ENCODE measurements at places on chromosomes 6 and 20.

DNA sequence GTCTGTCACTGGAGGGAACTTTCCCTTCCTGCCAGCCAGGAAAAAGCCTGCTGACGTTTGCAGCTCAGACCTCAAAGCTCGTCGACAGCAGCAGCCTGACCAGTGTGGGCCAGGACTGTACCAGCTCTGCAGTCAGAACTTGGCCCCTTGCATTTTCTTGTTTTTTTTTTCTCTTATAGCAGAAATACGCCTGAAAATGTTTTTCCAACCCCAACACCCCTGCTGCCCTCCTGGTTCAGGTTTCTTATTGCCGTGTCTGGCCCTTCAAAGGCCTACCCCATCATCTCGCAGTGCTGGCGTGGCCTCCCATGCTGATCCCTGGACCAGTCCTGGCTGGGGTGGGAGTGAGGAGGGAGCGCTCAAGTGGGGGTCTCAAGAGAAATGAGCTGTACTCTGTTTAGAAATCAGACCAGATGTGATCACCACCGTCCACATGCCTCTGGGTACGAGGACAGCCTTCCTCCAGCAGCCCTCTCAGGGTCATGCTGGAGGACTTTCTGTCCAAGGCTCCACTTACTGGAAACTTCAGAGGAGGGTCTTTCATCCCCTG, 169.0 kb downstream of the FOXC1 start:
- peaks cover 6% of the 10 kb centered on the region for H3K27me3 ChIP-seq
- H3K4me1 ChIP-seq = peaks cover 45% of the 10 kb centered on the region
- no peak for DNase-seq
- H3K27ac ChIP-seq = peak overlapping the region; percentile 72

GRCh38 chr6:7053125-7053774, 54.5 kb upstream of the RREB1 start:
- DNase-seq = no peak
- no peaks in the 10 kb centered on the region for H3K36me3 ChIP-seq
- H3K4me3 ChIP-seq = peak overlapping the region; percentile 66
- H3K27ac ChIP-seq = peak overlapping the region; percentile 84
- H3K27me3 ChIP-seq = no peaks in the 10 kb centered on the region
- H3K4me1 ChIP-seq = peaks cover 16% of the 10 kb centered on the region

DNA sequence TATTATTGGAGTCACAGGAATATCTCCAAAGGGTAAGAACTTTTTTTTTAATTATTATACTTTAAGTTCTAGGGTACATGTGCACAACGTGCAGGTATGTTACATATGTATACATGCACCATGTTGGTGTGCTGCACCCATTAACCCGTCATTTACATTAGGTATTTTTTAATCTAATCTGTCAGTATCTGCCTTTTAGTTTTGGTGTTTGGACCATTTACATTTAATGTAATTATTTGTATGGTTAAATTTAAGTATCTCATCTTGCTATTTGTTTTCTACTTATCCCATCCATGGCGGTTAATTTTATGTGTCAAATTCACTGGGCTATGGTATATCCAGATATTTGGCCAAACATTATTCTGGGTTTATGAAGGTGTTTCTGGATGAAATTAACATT, 15.4 kb upstream of the OPN5 start:
- no peaks in the 10 kb centered on the region for H3K4me1 ChIP-seq
- DNase-seq = no peak
- H3K36me3 ChIP-seq = no peaks in the 10 kb centered on the region
- H3K27ac ChIP-seq = no peak overlapping the region
- H3K27me3 ChIP-seq = no peaks in the 10 kb centered on the region
- no peak overlapping the region for H3K4me3 ChIP-seq

DNA sequence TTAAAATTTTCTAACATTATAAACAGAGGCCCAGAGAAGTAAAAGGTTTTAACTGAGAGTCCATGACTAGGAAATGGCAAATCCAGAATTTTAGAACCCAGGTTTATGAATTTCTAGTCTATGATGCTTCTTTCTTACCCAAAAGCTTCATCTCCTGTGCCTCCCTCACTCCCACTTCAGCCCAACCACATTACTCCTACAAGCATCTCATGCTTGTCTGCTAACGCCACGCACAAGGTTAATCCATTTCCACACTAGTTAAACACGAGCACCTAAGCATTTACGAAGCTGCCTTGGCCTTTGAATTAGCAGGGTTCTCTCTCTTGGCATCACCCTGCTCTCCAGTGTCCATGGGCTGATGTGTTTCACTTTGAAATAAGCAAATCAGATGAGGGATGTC, 32.0 kb downstream of the TNFRSF21 start:
- DNase-seq = no peak
- no peak overlapping the region for H3K27ac ChIP-seq
- H3K4me3 ChIP-seq = no peak overlapping the region
- H3K4me1 ChIP-seq = no peaks in the 10 kb centered on the region

- H3K36me3 ChIP-seq = no peaks in the 10 kb centered on the region
- no peak for DNase-seq
- H3K27me3 ChIP-seq = peaks cover 4% of the 10 kb centered on the region
- peaks cover 16% of the 10 kb centered on the region for H3K4me1 ChIP-seq
These were observed 4.1 kb downstream of the FITM2 start for GRCh38 chr20:44306927-44307326.

DNA sequence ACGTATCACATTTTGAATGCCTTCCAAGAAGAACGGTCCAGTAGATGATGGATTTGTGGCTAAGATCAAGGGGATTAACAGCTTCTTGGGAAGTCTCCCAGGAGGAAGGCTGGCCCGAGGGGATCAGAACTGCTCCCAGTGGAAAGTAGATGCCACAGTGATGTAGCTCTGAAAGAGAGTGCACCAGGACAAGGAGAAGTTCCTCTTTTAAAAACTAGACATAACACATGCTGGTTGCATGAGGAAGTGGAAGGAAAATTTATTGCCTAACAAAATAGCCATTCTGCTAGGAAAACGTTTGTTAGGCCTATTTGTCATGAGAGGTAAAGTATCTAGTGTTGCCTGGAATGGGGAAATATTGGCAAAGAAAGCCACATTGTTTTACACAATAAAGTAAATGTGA, 87.8 kb downstream of the CDH26 start:
- peak overlapping the region; percentile 11 for H3K27ac ChIP-seq
- peaks cover 27% of the 10 kb centered on the region for H3K4me1 ChIP-seq
- peaks cover 26% of the 10 kb centered on the region for H3K27me3 ChIP-seq
- H3K4me3 ChIP-seq = no peak overlapping the region
- H3K36me3 ChIP-seq = no peaks in the 10 kb centered on the region
- no peak for DNase-seq

Data from mesothelial cell of epicardium (in vitro differentiated cells).